Stimulated activated CD8-positive, alpha-beta memory T cell treated with anti-CD3 and anti-CD28 coated beads, Interleukin-15, amount 100 ng/mL, for 24 hours (primary cell): ENCODE measurements at places on chromosomes 5 and 9.

GRCh38 chr9:38031594-38031993 lies 37.4 kb downstream of the SHB start:
- no peak for DNase-seq

GRCh38 chr9:81661339-81661738 lies 28.0 kb downstream of the TLE1 start:
- DNase-seq, result no peak

- DNase-seq, result no peak
Observed at GRCh38 chr5:141838326-141839014, 39.7 kb downstream of the PCDH1 start.

DNA sequence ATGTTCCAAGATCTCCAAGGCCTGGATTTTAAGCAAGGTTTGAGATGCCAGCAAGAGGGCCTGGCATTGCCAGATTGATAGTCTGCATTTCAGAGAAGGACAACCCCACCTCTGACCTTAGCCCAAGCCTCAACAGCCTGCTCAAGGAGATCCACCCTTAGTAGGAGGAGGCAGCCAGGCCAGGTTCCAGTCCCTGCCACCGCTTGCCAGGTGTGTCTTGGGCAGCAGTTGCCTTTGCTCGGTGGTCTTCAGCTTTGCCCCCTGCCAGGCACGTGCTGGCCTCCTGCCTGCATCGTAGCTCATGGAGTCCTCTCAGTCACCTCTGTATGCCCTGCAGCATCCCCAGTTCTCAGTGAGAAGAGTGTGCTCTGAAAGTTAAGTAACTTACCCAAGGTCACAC lies 134.2 kb downstream of the KCNIP1 start:
- no peak for DNase-seq

- DNase-seq, result no peak
Observed at GRCh38 chr9:15961217-15961616, 408.4 kb downstream of the CCDC171 start.

DNA sequence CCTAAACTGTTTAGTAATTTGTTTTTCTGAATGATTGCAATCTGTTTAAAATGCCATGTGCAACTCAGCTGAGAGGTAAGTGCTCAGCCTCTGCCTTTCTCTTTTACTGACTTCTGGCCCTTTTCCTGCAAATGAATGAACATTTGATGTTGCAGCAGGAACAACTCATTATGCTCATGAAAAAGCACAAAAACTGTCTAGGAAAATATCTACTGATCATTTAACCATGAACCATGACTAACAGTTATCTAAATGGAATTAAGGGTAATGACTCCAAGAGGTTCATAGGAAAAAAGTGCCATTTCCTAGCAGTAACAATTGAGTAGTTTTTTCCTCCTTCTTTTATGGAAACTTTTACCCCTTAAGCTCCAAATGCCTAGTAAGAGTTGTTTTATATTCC lies 70.6 kb upstream of the ANKH start:
- no peak for DNase-seq

DNA sequence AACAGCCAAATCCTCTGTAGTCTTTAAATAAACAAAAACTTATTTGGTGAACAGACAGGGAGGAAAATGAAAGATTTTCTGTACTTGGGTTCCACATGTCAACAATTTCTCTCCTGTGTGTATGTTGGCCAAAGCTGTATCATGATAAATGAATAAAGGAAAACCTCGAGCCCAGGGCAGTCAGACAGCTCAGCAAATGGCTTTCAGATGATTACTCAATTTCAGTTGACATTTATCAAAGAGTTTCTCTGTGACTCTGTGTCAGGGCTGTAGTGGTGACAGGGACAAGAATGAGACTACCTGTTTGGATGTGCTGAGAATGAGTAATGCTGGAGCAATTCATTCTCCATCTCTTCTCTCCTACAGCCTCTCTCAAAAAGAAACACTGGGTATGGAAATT lies 45.7 kb upstream of the PTGS1 start:
- no peak for DNase-seq

DNA sequence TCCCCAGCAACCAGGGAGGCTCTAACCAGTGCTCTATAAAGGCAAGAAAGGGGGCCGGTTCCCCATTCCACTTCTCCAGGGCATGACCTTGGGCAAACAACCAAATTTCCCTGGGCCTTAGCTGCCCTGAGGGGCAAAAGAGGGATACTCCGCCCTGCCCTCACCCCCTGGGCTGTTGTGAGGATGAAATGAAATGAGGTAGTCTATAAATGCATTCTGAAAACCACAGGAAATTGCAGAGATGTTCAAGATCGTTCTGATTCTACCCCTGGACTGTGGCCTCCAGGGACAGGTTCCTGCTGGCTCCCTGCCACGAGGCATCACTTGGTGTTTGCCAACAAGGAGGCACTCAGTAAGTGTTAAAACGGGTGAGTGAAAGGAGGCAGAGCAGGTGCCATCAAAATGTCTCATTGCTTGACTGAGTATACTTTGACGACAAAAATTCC lies 5.7 kb downstream of the RAPGEF1 start:
- DNase-seq, result no peak

DNA sequence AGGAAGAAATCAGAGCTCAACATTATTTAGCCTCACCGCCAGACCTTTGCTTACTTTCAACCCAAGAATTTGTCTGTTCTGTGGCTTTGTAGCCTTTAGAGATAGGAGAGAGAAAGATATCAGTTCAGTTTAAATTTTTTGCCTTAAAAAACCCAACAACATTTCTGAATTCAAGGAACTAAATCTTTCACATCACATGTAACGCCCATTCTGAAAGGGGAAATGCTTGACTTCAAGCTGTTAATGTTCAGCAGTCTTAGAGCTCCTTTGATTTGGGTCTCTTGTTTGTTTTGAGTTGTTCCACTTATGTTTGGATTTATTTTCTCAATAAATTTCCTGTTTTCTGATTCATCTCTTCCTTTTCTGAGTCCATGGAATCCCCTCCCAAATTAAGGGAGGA lies 294.5 kb downstream of the ARHGAP26 start:
- no peak for DNase-seq

DNA sequence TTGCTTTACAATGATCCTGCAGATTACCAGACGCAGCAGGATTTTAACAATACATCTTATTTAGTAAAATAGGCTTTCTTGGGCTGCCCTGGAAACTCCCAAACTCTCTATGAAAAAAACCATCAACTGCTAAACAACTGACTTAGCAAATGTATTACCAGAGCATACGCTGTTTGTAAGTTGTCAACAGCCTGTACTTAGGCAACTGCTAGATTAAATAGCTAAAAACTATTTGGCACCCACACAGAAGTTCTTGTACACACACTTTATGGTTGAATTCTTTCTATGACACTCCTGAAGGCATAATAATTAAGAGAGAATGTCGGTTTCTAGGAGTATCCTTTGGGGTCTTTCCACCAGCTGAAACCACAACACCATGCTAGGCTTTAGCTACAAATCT lies 123.9 kb downstream of the FBXO38 start:
- DNase-seq, result no peak

DNA sequence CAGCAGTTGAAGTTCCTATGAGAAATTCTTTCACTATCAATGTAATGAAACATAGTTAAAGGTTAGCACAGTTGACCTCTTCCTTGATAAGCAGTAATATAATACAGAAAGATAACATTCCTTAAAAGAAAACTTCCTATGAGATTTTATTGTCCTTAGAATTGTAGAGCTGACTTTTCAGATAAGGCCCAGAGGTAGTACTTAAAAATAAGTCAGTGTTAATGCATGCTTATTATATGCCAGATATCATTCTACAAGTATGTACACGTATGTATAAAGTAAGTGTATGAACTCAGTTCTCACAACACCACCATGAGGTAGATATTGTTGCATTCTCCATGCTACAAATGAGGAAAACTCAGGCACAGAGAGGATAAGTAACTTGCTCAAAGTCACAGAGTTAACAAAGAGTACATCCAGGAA lies 15.3 kb downstream of the AP3S1 start:
- no peak for DNase-seq

DNA sequence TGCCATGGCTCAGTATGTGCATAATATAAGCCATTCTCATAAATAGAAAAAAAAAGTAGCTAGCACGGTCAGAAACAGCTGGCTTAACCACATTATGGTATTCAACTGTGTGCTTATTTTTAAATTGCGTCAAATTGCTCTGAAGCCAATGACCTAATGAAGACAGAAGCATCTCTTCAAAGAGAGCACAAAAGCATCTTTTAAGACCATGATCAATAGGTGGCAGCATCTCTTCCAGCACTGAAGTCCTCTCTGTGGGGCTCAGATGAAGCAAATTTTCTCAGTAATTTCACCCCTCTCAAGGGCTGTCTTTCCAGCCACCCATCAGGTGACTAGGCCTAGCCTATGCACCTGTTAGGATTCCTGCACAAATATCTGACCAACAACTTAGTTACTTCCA lies 251.4 kb downstream of the GLIS3 start:
- DNase-seq, result no peak

- no peak for DNase-seq
Observed at GRCh38 chr5:112594941-112595340, 142.7 kb upstream of the APC start.

DNA sequence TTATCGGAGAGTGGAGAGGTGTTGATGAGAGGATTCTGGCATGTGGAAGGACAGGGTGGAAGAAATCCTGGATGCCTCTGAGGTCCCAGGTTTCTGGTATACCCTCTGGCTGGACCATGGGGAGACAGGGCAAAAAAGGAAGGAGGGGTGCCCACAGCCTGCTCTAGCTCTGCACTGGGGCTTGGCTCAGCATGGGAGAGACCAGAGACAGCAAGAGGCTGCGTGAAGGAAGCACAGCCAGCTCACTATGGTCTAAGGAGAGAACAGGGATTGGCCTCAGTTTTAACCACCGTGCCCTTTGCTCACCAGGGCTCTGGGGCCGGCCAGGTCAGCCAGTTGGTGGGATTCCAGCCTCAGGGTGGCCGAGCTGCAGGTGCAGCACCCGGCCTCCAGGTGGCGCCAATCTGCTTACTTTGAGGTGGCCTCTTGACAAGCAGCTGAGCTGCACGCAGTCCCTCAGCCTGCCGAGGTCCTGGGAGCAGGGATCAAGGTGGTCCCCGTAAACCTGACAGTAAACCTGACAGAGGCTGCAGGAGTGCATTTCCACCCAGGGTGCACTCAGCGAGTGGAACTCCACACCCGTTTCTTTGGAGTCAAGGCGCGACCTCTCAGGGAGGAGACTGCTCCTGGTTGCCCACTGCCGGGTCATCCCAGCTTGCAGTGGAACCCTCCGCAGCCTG lies 25.0 kb upstream of the SPTLC1 start:
- DNase-seq, result peak; percentile 53

- DNase-seq, result no peak
Observed at GRCh38 chr5:141742866-141743851, 61.1 kb upstream of the ARAP3 start.

GRCh38 chr9:128416014-128416413 lies 4.6 kb upstream of the CERCAM start:
- DNase-seq, result no peak

DNA sequence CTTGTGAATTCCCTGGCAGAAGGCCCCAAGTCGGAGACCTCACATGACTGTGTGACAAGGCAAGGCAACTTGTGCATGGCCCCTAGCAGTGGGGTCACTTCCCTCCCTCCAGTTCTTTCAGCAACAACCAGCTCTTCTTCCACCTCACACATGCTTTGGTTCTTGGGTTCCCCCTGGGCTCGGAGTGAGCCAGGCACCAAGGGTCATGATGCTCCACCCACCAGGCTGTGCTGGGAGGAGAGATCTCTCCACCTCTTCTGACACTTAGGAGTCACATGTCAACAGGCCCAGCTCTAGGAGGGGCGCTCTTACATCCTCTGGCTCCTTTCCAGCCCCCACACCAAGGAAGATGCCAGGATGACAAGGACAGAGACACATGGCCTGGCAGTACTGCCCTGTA lies 56.7 kb downstream of the CDH6 start:
- DNase-seq, result no peak

DNA sequence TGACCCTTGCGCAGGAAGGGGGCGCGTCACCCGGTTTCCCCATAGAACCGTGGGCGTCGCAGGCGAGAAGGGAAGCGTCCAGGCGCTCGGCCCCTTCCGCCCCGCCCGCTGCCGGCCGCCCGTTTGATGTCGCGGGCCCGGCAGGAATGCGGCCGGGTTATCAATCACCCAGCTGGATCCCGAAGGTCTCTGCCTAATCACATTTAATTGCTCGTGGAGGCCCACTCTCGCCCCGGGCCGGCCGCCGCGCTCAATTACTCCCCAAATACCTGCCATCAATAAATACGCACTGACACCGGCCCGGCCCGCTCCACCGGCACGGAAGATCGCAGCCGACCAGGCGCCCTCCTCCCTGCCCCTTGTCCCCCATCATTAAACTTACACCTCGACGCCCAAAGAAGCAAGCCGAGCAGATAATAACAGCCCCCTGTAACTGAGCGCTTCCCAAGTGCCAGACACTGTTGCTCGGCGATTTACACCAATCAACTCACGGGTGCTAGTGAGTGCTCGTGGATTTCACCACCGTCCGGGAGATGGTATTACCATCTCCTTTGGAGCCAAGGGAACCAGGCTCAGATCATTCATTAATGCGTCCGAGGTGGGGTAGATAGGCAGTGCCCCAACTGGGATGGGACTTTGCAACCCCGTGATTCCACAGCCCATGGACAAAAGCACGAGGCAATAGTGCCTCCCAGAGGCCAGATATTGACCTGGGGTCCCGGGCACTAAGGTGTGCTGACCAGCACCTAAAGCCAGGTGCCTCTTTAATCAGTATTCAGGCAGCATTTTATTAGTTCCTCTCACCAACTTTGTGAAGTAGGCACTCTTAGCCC lies 11.3 kb downstream of the MSX2 start:
- DNase-seq, result no peak
